ENCODE measurements at places on chromosomes 11 and 22.

- no peak for DNase-seq
- H3K27me3 ChIP-seq: peaks cover 4% of the 10 kb centered on the region
- H3K36me3 ChIP-seq: no peaks in the 10 kb centered on the region
- no peak overlapping the region for H3K4me3 ChIP-seq
- H3K4me1 ChIP-seq: peaks cover 32% of the 10 kb centered on the region
- H3K27ac ChIP-seq: peak overlapping the region; percentile 30
These were observed 93.9 kb upstream of the CSNK2A3 start for GRCh38 chr11:11446967-11447366.

DNA sequence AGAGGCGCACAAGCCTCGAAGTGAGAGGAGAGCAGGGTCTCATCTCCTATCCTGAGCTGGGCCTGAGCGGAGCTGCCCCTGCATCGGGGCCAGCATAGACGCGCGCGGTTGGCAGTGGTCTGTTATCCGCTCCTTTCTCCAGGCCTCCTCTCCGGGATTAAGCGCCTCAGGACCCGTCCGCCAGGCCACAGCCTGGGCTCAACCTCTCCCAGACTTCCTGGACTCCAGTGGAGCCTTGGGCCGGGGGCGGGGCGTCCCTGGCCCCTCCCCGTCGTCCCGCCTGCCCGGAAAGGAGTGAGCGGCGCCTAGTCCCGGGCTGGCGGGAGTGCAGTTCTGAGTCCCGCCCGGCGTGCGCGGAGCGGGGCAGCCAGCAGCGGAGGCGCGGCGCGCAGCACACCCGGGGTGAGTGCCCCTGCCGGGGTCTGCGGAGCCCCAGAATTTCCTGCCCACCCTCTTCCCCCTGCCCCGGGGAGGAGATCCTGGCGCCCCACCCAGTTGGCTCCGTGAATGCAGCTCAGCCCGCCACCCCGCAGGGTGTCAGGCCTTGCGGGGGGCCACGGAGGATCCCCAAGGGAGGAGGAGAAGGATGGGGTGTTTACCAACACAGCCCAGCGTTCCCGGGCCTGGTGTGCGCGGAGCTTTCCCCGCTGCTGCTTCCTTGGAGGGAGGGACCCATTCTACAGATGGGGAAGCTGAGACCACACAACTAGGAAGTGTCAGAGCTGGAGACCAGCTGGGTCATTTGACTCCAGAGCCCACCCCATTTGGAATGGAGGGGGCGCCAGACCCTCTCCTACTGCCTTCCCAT lies at the start of gene TCIRG1:
Gene TCIRG1 (plus strand): TSS at position 308 of the 808 bp plus-strand sequence. CDS start 2,247 bp downstream, outside the sequence.
- peaks cover 2% of the 10 kb centered on the region for H3K4me1 ChIP-seq
- no peak for DNase-seq
- H3K27ac ChIP-seq: no peak within 1 kb of the TSS
- H3K36me3 ChIP-seq: no peaks in the 10 kb centered on the region
- H3K27me3 ChIP-seq: no peaks in the 10 kb centered on the region

GRCh38 chr11:104772806-104773241 lies 125.4 kb downstream of the CASP12 start:
- peaks cover 2% of the 10 kb centered on the region for H3K4me1 ChIP-seq
- DNase-seq: no peak
- H3K36me3 ChIP-seq: peaks cover 1% of the 10 kb centered on the region

- DNase-seq: peak; percentile 66
- H3K4me3 ChIP-seq: no peak overlapping the region
- H3K4me1 ChIP-seq: no peaks in the 10 kb centered on the region
- no peaks in the 10 kb centered on the region for H3K36me3 ChIP-seq
- H3K27ac ChIP-seq: no peak overlapping the region
These were observed 18.0 kb upstream of the IL17REL start for GRCh38 chr22:50030297-50031188.

GRCh38 chr11:35065566-35065965 lies 73.4 kb upstream of the CD44 start:
- H3K4me1 ChIP-seq: peaks cover 4% of the 10 kb centered on the region
- H3K27ac ChIP-seq: no peak overlapping the region
- H3K4me3 ChIP-seq: no peak overlapping the region
- H3K36me3 ChIP-seq: peaks cover 2% of the 10 kb centered on the region
- H3K27me3 ChIP-seq: peaks cover 12% of the 10 kb centered on the region

DNA sequence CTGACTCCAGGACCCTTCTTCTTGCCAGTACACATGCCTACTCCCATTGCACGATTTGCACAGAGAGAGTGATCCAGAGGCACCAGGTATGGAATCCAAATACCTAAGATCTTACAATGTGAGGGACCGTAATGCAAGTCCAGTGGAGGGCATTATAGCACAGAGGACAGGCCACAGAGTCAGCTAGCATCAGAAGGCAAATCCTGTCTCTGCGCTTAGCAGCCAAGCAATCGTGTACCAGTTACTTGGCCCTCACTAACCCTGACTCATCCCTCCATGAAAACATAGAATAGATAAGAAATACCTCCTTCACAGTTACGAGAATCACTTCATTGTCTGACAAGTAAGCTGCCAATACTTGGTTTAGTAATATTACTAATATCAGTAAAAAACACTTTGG lies 69.7 kb upstream of the SLC6A5 start:
- no peaks in the 10 kb centered on the region for H3K27me3 ChIP-seq
- H3K36me3 ChIP-seq: no peaks in the 10 kb centered on the region
- peaks cover 3% of the 10 kb centered on the region for H3K4me1 ChIP-seq
- DNase-seq: no peak
- H3K4me3 ChIP-seq: no peak overlapping the region

DNA sequence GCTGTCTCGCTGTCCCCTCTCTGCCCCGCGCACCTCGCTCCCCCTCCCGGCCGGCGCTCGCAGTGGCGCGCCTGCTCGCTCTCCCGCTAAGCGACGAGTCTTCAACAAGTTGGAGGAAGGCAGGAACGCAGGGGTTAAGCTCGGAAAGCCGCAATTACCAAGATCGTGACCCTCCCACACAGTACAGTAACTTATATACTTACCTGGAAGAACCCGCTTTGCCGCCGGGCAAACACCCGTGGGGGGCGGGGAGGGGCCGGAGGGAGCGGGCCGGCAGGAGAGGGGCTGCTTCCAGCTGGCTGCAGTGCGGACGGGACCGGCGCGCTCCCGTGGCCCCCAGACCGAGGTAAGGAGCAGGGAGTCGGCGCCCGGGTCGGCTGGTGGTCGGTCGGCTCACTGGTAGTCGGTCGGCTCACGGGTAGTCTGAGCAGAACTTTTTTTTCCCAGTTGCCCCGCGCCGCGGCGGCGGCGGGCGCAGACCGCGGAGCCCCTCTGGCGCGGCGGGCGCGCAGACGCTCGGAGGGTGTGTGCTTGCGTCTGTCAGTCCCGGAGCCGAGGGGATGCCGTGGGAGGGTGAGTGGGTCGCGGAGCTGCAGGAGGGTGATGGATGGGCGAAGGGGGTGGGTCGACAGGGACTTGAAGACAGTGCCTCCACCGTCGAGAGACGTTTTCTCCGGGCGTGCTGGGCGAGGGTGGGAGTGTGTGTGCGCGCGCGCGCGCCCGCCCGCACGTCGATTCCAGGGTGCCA lies 101.2 kb upstream of the HSD17B12 start:
- peak overlapping the region; percentile 74 for H3K4me3 ChIP-seq
- no peak overlapping the region for H3K27ac ChIP-seq
- H3K36me3 ChIP-seq: no peaks in the 10 kb centered on the region
- H3K27me3 ChIP-seq: peaks cover 97% of the 10 kb centered on the region
- DNase-seq: no peak
- H3K4me1 ChIP-seq: peaks cover 14% of the 10 kb centered on the region

- peaks cover 3% of the 10 kb centered on the region for H3K4me1 ChIP-seq
- H3K4me3 ChIP-seq: no peak overlapping the region
- H3K27ac ChIP-seq: no peak overlapping the region
These were observed 12.5 kb upstream of the CCDC117 start for GRCh38 chr22:28759861-28760560.

All from progenitor cell of endocrine pancreas (in vitro differentiated cells).